ENCODE measurements at places on chromosomes 16 and 17.

GRCh38 chr17:40417258-40417608 lies 463 bp downstream of the TOP2A start:
- DNase-seq: no peak

DNA sequence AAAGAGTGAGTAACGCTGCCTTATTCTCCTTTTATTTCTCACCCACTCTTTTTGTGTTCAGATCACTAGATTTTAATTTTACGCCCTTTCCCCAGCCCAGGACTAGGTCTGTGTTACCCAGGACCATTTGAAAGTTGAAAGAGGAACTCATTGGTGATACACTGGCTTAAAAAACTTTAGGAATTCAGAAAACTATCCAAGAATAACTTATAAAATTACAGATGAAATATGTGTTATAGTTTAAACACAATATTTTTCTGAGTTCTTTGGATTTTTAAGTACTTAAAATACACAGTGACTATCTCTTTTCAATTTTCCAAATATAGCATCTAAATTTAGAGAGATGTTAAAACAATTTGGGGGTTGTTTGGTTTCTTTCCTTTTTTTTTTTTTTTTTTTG lies 385.2 kb downstream of the CDH13 start:
- DNase-seq: no peak

DNA sequence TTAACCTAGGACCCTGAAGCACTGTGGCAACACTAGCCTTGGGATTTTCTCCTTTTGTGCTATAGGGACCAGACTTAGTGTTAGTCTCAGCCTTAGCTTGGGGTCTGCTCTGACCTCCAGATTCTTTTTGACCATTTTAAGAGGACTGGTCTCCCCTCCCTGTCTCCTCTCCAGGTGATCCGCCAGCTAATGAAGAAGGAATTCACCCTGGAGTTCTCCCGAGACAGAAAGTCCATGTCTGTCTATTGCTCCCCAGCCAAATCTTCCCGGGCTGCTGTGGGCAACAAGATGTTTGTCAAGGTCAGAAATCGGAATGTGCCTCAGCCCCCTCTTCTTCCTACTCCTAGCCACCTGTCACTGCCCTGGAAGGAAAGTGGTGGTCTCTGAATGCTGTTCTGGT lies 19.5 kb downstream of the ATP2A1 start:
- no peak for DNase-seq

DNA sequence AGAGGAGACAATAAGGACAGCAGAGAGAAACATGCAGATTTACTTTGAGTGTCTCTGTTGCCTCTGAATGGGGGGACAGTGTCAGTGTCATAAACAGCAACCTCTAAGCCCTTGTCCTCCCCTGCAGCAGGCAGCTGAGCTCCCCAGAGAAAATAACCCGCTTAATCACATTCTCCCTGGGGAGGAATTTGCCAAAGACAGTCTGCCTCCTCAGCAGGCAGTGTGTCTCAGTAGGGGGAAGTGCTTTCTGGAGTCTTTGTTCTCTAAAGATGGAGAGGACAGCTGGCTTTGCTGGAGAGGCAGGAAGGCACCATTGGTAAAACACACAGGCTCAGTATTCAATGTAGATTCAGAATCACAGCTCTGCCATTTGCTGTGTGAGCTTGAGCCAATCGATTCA lies 16.1 kb downstream of the TEKT5 start:
- DNase-seq: no peak

GRCh38 chr16:88921591-88921990 lies 55.1 kb upstream of the PABPN1L start:
- DNase-seq: no peak

- no peak for DNase-seq
Measured at GRCh38 chr16:26334218-26335111, 642.7 kb downstream of the HS3ST4 start.

DNA sequence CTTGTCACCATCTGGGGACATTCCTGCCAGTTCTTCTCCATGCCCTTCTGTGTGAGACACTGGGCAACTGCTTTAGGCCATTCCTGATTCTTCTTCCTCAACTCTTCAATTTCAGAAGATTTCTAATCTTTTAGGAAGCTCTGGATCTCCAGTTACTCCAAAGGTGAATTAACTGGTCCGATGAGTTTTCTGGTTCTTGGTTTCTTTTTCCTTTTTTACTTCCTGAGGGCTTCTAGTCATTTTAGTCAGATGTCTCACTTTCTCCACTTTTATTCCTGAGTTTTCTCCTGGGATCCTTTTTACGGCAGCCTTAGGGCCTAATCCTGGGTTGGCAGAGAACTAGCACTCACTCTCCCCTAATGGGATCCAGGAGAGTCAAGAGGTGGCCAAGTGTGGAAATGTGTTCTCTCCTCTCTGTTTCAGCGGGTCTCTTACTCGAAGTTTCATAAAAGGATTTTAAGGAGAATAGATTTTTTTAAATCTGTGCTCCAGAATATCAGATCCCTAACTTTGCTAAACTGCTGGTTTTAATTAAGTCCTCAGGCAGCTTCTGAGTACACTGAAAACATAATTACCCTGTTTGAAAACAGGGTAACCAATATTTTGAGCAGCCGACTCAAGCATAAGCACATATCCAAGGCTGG lies 107.6 kb downstream of the RMI2 start:
- DNase-seq: no peak

- DNase-seq: no peak
Measured at GRCh38 chr16:1944612-1945199, 1.7 kb upstream of the MSRB1 start.

DNA sequence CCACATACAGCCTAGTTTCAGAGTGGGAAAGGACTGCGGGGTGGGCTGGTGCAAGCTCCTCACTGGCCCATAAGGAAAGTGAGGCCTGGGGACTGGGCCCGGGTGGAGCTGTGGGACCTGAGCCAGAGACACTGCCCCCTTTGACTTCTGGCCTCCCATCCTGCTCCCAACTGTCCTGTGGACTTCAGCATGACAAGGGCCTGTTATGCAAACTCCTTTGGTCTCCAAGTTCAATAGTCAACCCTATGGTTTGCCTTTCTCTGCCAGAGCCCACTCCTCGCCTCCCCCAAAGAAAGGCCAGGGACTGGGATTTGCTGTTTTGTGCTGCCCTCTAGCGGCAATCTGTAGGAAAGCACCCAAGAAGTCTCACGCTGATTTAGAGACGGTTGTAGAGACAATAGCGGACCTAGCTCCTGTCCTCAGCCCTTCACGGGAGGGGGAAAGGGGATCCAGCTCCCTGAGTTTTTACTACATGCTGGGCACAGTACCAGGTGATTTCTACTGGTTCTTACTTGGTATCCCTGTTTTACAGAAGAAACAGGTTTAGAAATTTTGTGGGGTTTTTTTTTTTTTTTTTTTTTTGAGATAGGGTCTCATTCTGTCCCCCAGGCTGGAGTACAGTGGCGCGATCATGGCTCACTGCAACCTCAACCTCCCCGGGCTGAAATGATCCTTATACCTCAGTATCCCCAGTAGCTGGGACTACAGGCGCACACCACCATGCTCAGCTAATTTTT lies 1.2 kb upstream of the TLCD3B start:
- DNase-seq: peak; percentile 75

DNA sequence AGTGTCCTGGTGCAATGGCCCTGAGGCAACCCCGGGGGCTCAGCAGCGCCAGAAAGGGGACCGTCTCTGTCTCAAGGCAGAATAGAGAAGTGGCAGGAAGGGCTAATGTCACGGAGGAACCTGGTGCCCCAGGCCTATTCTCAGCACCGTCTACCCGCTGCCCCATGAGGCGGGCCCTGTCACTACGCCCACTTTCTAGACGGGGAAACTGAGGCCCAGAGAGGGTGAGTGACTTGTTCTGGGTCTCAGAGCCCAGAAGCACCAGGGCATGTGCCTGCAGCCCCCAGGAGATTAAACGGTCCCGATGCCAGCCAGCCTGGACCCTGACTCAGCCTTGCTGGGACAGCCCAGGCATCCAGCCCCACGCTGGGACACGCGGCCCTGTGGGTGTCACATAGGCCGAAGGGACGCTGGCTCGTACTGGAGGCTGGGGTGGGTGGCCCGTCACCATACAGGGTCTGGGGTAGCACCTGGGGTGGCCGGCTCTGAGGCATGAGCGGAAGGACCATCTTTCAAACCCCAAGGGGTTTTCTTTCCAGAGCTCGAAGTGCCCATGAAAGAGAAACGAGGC lies 40.2 kb upstream of the PABPN1L start:
- no peak for DNase-seq

DNA sequence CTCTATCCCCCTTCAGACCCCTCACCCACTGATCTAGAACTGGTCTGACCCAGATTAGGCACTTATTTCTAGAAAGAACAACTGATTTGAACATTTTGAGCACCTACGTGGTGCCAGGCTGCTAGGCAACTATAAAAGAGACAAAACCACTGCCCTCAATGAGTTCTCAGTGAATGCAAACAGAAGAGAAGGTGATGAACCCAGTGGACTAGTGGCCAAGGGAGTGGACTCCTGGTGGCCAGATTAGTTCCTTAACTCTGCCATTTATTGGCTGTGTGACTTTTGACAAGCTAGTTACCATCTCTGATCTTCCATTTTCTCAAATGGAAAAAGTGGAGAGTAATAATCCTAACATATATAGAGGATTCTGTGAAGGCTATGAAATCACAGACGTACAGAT lies 259.1 kb upstream of the SALL1 start:
- no peak for DNase-seq

- no peak for DNase-seq
Measured at GRCh38 chr17:12973496-12974004, 44.3 kb downstream of the ELAC2 start.

DNA sequence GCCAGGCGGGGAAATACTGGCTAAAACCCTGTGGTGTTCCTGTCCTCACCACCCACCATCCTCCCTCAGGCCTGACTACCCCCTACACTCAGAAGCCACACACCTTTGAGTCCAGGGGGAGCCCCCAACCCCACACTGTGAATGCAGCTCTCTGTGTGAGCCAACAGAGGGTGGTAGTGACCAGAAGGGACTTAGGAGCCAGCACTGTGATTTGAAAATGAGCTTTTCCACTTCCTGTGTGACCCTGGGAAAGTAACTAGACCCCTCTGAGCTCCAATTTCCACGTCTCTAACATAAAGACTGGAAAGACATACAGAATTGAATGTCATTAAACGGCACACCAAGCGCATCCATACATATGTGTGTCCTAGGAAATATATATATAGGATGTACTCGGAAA lies 58.7 kb downstream of the SDK2 start:
- DNase-seq: no peak

DNA sequence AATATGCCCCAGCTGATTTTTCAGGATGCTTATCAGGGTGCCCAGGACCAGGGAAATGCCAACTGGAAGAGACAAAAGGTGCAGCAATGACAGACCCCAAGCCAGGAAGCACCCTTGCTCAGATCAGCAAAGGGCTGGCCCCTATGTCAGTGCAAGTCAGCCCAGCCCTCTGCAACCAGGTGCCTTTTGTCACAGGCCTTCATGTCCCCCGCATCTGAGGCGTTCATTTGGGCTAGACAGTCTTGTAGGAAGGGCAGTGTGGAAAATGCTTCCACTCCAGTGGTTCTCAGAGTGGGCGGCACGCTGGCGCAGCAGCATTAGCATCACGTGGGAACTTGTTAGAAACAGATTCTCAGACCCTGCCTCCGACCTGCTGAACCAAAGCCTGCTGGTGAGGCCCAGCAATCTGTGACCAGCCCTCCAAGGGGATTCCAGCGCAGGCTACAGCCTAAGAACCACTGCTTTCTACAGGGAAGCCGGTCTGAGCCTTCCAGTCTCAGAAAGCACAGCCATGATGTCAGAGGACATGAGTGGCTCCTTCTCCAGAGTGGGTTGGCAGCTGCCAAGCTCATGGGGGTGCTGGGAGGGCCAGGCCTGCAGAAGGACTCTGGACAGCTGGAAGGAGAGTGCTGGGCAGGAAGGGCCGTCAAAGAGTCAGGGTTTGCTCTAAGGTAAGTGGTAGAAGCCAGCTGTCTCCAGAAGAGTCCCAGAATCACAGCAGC lies 13.1 kb downstream of the SLC47A2 start:
- DNase-seq: no peak

- no peak for DNase-seq
Measured at GRCh38 chr16:51666821-51667220, 515.8 kb upstream of the SALL1 start.

DNA sequence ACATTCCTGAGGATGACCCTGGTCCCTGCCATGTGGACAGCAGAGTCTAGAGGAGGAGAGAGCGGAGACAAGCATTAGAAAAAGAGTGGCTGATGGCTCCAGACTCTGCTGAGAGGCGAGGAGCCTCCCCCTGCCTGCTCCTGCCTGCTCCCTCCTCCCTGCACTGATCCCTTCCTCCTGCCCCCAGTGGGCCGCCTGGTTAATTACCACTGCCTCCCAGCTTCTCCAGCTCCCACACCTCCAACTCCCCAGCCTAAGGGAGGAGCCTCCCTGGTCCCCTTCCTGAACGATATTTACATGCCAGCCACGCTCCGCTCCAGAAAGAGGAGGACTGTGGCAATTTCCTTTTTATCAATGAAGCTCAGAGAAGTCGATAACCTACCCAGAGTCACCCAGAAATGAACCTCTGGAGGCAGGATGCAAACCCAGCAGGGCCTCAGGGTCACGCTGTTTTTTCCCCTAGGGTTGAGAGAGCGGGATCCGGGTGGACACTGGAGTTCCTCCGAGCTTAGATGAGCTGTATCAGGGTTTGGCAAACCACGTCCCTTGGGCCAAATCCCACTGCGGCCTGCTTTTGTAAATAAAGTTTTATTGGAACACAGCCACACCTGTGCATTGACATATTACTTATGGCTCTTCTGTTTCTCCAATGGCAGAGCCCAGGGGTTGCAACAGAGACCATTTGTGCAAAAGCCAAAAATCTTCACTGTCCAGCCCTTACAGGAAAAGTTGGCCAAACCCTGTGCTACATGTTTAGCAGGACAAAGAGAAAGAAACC lies 27.1 kb upstream of the JPH3 start:
- peak; percentile 62 for DNase-seq

DNA sequence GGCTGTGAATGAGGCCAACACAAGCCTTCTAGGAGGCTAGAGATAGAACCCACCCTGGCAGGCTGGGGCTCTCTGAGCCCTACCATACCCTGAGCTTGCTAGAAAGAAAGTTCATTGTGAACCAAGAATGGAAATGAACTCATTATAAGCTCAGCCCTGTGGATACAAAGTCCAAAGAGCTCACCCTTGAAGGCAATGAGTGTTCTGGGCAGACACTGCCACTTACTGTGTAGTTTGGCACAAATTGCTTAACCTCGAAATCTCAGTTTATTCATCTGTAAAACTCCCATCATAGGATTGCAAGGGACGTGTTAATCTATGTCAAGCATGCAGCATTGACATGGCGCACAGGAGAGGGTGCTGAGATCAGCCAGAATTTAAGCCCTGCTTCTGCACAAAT lies 5.5 kb downstream of the KDM8 start:
- no peak for DNase-seq

- DNase-seq: no peak
Measured at GRCh38 chr16:10870808-10871156, 6.2 kb upstream of the CIITA start.

DNA sequence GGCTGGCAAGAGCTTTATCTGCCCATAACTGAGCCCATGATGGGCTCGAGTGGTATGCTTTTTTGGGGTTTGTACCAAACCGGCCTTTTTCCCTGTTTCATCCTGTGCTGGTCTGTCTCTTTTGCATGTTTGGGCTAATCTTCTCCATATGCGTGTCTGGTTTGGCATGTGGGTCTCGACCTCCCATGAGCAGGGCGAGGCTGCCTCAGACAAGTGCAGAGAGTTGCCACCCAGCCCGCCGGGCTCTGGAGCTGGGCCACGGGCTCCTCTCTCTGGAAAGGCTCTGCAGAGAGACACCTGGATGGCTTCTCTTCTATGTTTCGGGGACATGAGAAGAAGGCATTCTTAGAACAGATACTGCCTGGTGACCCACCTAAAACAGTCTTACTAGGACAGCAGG lies 67.8 kb upstream of the TBX2 start:
- DNase-seq: no peak

- DNase-seq: no peak
Measured at GRCh38 chr16:66856801-66857200, 12.6 kb downstream of the CA7 start.

GRCh38 chr17:41777574-41778188 lies 8.8 kb downstream of the JUP start:
- no peak for DNase-seq
